Tibial nerve (tissue), 4 donors: ENCODE measurements at places on chromosomes 12 and 14.

- no peak for DNase-seq
Measured at GRCh38 chr14:54761835-54762234, 140.8 kb downstream of the GCH1 start.

DNA sequence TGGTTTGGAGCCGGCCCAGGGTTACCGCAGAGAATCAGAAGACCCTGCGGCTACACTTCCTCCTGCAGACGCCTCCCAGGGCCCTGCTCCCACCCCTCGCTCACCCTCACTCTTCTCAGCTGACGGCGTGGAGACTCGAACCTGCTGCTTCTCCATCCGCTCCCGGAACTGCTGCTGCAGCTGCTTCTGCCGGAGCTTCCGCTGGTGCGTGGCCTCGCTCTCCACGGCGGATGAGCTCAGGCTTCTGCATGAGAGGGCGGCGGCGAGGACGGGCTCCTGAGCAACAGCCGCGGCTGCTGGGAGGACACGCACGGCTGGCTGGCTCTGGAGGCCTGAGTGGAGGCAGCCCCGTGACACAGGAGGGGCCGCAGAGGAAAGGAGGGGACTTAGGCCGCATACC lies 33.3 kb downstream of the RAD52 start:
- DNase-seq = no peak

GRCh38 chr12:72288911-72289310 lies 16.7 kb downstream of the TRHDE start:
- no peak for DNase-seq

DNA sequence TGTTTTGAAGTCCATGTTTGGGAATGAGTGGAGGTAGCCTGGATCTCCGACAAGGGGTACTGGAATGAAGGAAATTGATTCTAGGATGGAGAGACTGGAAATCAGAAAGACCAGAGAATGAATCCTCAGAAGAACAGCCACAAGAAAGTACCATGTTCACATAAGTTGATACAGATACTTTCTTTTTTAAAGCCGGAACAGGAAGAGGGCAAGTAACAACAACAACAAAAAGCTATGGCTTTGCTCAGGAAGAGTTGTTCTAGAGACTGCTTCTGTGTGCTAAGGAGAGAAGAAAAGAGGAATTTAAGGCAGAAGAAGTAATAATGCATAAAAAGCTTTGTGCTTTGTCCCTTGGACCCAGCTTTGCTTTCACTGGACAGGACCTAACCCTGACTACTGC lies 6.2 kb downstream of the TC2N start:
- no peak for DNase-seq

DNA sequence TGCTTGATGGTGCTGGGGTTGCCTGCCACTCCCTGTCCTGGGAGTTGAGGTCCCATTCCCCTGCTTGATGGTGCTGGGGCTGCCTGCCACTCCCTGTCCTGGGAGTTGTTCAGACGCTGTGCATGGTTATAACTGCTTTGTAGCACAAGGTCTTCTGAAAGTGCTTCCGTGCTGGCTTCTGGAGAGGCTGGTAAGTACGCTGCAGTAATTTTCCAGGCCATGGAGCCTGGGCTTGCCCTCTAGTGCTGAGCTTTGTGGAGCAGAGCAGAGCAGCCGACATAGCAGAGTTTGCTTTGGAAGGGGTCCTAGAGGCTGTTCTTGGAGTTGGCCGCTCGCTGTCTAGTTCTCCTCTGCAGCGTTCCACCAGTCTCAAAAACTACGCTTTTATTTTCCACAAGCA lies 6.3 kb downstream of the B4GALNT3 start:
- no peak for DNase-seq

GRCh38 chr12:112938751-112939150 lies 477 bp downstream of the OAS3 start:
- no peak for DNase-seq

- DNase-seq = no peak
Measured at GRCh38 chr12:64998371-64999147, 122.5 kb downstream of the WIF1 start.

DNA sequence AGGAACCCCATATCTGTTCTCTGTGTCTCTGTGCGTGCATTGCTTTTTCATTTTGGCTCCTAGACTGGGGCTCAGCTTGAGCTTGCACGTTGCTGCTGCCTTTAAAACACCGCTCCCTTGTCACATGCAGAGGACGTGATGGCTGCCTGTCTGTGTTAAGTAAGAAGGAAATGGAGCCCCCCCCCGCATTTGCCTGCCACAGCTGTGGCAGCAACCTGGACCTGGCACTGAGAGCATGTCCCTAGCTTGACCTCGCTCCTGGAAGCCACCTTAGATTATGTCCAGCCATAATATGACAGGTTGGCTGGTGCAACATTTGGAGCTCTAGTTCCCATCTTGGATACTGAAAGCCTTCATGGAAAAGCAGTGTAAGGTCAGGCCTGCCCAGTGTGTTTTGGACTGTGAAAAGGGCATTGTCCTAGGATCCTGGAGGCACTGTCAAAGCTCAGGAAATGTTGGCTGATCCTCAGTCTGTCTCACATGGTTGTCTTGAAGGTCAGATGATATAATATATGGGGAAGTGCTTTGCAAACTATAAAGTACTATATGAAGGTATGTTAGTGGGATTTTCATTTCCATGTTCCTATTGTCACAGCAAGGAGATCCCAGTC lies 73.8 kb downstream of the PRKCH start:
- no peak for DNase-seq

- DNase-seq = no peak
Measured at GRCh38 chr12:12327802-12328201, 22.2 kb downstream of the MANSC1 start.

- DNase-seq = no peak
Measured at GRCh38 chr12:117118838-117119591, 19.8 kb upstream of the TESC start.

DNA sequence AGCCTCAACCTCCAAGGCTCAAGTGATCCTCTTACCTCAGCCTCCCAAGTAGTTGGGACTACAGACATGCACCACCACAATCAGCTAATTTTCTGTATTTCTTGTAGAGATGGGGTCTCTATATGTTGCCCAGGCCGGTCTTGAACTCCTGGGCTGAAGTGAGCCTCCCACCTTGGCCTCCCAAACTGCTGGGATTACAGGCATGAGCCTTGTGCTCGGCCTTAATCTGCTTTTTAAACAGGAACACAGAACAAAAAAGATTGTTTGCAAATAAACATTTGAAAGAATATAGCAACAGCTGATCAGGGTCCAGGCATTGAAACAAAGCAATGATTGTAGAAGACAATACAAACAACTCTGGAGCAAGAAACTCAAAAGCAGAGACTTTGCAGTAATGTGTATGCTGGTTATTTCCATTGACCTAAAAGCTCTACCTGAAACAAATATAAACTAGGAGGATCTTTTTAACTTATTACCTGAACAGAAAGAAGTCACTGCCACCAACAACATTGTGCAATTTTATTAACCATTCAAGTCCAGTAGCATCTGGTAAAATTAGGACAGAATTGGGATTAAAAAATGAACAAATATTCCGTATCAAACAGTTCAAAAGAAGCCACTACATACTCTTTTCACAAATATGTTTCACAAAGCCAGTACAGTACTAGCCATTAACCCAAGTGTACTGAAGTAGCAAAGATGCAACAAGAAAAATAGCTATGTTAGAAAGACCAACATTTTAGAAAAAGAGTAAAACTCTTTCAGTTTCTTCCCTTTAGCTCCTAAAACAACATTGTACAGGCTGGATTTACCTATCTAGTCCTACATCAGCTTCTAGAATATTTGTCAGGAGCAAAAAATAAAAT lies 14.2 kb downstream of the AMN1 start:
- no peak for DNase-seq

DNA sequence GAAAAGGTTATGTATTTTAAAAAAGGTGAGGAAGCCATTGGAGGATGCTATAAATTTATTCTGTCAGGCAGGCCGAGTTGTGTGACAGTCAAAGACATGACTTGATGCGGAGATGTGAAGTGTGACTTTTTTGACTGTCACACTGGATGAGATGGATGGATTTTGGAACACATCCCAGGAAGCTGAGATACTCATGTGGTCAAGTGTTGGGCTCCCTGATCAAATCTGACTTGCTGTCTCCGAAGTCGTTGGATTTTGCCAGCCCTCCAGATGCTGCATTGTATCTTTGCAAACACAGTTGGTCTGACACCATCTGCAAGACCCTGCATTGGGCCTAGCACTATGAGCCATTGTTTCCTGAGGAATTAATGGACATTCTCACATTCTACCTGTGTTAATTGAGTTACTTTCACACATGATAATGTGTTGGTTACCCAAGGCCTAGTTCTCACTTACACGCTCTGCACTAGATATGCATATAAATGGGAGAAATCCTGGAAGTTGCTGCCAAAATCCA lies 204.0 kb upstream of the PRKD1 start:
- no peak for DNase-seq

GRCh38 chr14:68819260-68819691 lies 26.4 kb upstream of the ZFP36L1 start:
- DNase-seq = no peak

DNA sequence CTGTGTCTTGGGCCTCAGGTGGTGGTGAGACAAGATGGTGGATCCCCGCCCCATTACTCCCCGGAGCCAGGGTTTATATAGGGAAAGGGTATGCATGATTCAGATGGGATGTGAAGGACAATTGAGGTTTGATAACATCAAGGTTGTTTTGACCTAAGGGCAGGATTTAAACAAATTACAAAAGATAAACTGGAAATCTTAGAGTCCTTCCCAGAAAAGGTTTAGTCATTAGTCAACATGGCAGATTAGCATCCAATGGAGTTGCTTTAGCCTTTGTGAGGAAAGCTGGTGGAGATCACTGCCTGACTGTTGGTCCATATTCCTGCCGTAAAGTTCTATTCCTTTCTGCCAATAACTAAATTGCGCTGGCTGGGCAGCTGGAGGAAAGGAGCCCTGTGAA lies 15.6 kb upstream of the FRMD6 start:
- DNase-seq = no peak

GRCh38 chr14:99460793-99461192 lies 19.9 kb downstream of the SETD3 start:
- DNase-seq = no peak

DNA sequence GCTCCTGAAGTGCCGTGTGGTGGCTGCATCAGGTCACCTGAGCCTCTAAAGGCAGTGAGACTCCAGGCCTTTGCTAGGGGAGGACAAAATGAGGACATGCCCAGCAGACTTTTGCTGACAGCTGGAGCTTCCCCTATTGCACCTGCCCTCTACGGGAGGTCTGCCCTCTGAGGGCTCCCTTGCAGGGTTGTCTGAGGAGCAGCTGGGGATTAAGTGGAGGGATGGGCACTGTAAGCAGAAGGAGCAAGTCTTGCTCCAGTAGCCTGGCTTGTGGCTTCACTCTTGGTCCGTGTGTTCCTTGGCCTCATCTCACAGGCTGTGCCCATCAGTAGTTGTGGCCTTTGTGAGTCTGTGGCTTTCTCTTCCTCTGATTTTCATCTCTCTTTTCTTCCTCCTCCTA lies 66.9 kb upstream of the NRXN3 start:
- DNase-seq = no peak

DNA sequence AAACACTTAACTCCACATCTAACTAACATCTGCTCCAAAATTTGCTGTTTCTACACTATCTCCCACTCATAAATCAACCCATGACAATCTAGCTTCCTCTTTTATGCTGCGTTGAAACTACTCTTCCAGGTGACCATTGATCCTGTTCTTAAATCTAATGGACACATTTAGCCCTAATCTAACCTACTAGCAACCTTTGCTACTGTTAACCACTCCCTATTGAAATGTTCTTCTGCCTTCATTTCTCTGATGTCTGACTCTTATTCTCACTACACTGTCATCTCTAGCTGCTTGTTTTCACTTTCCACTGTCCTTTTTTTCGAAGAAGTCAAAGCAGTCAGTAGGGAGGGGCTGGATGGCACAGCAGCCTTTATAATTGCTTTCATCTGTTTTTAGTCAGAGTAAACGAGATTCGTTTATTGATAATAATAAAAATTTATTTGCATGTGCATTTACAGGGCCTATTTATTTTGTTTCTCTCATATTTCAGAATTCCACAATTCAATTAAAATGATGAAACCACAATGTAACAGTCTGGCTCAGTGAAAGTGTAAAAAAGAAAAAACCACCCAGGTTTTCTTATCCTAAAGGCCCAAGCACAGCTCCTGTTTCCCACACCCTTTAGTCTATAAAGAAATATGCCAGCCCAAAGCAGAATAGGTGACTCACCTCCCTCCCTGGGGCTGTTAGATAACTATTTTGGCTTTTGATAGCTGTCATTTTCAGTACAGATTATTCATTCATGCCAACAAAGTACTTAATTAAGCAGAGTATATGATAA lies 44.9 kb downstream of the ATP2B1 start:
- no peak for DNase-seq

DNA sequence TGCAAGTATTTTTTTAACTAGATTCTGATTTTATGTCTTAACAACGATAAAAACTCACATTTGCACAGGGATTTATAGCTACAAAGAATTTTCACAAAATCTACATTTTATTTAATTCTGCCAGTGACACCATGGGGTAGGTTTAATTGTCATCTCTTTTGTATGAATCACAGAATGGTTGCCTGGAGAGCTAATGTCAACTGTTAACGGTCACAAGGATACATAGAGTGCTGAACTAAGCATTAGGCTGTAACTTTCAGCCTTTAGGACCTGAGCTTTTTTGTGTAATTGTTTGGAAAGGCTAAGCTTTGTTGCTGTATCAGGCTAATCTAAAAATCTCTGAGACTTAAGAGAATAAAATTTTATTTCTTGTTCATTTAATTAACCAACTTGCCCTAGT lies 465.3 kb upstream of the TBX3 start:
- no peak for DNase-seq

DNA sequence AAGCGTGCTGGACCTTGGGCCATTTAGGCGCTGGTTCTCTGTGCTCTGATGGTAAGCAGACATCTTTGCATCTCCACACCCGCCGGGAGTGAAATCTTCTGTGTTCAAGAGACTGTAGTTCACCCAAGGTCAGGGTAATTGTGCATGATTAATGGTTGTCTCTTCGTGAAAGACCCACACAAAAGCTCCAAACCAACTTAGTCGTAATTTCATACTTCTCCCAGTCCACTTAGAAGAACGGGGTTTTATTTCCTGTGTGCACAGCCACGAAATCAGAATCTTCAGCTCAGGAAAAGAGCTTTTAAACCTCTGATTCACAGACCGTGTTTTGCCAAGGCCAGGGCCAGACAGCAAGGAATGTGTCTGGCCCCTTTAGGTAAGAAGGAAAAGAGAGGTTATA lies 640.9 kb downstream of the MED13L start:
- no peak for DNase-seq

DNA sequence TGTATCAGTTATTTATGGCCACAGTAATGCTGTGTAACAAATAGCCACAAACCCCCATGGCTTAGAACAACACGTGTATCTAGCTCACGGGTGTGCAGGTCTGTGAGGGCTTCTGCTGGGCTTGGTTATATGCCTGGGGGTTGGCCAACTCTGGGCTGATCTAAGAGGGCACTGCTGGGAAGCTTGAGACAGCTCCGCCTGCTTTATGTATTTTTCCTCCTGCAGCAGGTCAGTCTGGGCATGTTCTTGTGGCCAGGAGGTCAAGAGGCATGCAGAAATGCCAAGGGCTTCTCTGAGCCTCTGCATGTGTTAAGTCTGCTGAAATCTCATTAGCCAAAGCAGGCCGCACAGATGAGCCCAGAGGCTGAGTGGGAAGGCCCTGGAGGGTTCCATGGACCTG lies 105.8 kb downstream of the ZNF664 start:
- no peak for DNase-seq

- no peak for DNase-seq
Measured at GRCh38 chr12:43179486-43179885, 372.5 kb downstream of the ADAMTS20 start.
